ENCODE measurements at places on chromosomes 4 and X.

DNA sequence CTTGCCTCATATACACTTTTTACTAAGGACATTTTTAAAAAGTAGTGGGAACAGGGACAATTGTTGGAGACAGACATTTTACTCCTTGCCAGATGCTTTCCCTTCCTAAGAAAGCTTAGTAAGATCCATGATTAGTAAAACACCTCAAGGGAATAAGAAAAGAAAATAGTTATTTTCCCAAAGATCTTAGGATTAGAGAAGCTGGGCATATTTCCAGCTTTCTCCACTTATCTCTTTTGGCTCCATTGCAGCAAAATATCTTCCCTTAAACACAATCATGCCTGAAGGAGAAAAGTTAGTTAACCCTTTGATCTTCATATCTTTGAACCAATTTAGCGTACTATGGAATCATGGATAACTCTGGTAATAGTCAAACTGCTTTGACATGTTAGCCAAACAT is 257.9 kb downstream of the PCDH18 start:
- no peak for DNase-seq

GRCh38 chr4:82508806-82509428 is 52.9 kb downstream of the TMEM150C start:
- DNase-seq = no peak

- no peak for DNase-seq
These were observed 7.4 kb downstream of the FGF2 start for GRCh38 chr4:122833999-122834398.

DNA sequence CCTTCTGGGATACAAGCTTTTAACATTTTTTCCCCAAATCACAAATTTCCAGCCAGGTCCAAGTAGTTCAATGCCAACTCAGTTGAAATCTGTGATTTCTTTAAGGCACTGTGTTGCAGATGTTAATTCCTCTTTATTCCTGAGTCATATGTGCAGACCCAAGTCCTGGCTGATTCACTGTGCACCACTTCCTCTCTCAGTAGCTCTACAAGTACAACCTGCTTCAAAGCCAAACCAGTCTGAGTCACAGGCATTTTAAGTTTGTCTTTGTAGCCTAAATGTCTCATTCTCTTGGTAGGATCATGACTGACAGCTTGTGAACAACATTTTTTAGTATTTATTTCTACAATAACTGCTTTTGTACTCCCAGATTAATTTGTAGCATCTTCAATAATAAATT is 165.6 kb upstream of the S100G start:
- DNase-seq = peak; percentile 74

DNA sequence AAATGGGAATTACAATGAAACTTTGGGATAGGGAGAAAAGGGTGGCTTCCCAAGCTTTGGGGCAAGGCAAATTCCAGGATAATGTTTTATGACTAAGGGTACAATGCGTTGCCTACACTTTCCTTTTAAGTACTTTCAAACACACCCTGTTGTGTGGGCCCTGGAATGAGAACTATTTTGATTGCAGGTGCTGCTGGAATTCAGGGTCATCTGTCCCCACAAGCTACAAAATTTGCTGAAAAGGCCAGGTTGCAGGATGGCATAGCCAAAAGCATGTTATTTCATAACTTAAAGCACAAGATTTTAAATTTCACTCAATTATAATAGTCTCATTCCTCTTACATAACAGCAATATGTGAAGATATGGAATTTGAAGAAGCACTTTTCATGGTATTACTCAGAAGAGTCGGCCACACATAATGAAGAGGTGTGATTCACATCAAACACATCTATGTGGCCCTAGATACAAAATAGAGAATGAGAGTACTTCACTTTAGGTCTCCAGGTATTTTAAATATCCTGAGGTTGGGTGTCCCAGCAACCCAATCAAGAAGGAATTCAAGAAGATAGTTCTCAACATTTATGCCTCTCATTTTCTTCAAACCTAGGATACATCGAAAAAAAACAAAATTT is 89.3 kb downstream of the APBB2 start:
- DNase-seq = no peak

GRCh38 chr4:145319751-145320150 is 139.4 kb upstream of the OTUD4 start:
- DNase-seq = no peak

DNA sequence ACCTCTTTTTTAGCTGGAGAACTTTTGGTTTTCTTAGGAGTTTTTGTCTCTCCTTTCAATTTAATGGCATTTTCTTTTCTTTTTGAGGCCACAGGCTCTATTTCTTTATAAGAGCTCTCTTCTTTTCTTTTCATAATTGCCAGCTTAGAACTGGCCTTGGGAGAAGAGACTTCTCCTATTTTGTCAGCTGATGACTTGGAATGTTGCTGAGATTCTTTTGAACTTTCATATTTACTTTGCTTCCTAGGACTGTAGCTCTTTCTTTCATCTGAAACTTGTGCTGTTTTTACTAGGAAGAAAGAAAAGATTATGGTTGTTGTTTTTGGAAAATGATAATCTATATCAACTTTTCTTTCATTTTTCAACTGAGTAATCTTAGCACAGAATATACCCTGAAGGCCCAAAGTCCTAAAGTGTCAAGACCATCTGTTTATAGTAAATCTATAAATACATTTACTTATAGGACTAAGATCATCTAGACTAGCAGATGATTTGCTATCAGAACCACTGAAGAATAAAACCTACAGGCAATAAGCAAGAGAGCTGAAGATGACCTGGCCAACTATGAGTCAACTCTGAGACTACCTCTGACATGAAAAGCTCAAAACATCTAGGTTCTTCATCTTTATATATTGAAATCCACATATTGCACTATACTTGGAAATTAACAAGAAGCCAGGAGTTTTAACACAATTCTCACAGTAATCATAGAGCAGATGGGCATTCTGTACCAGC is 45.6 kb downstream of the RFC1 start:
- DNase-seq = no peak

DNA sequence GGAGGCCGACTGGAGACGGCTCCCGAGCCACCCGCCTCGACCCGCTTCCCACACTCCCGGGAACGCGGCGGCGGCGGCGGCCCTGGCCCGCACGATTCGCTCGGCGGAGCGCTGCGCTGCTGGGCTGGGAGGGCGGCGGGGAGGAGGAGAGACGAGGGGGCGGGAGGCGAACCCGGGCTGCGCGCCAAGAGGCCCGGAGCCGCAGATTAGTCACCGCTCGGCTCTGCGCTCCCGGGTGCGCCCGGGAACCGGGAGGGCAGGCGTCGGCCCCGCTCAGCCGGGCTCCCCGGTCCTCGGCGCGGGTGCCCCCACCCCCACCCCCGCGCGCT is 11.2 kb upstream of the BCOR start:
- DNase-seq = peak; percentile 50

DNA sequence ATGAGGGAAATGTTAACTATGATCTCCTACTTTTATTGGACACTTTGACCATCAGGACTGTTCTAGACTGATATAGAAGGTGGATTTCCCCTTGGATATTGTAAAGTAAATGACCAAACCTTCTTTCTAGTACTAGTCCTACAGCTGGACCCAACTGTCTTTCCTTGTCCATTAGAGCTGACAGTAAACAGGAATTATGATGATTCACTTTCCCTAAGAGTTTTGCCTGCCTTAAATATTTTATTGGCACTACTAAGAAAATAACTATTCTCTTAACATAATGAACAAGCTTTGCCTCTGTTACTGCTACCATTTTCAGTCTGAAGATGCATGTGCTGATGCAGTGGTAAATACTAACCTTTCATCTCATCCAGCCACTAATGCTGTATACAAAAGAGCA is 915.4 kb downstream of the CENPC start:
- no peak for DNase-seq

Data from activated CD4-positive, alpha-beta T cell treated with anti-CD3 and anti-CD28 coated beads, Interleukin-2, amount 50 U/mL, for 16 hours (primary cell).